ENCODE measurements at places on chromosomes 6 and 20. TPM values are rescaled to one million over a fixed set of nuclear protein-coding genes. Genes with fewer than 3 reads are reported as not detected.

Gene LRRN4
- under 0.01 TPM for total RNA-seq

Gene TUBB2B
- 63.7 TPM for total RNA-seq

Gene HTR1E
- total RNA-seq: not detected

Gene PPP1R10
- total RNA-seq: 25.7 TPM

Gene NOX3
- total RNA-seq: not detected

Gene BNIP5
- 0.04 TPM for total RNA-seq

Gene CGA
- total RNA-seq: 4.3 TPM

Gene MYLK4
- total RNA-seq: 7.6 TPM

Gene CD24
- 19.0 TPM for total RNA-seq

Gene HMGA1
- 27.8 TPM for total RNA-seq

Gene TMEM244
- 0.22 TPM for total RNA-seq

Gene FLOT1
- 84.5 TPM for total RNA-seq

Gene TP53TG5
- not detected for total RNA-seq

Gene C6orf15
- not detected for total RNA-seq

Gene KHDC1L
- total RNA-seq: 0.13 TPM

Gene NINL
- total RNA-seq: 10.5 TPM

Gene SNX5
- total RNA-seq: 78.9 TPM

Gene MTFR2
- total RNA-seq: 0.58 TPM

Gene COL9A3
- 27.1 TPM for total RNA-seq

Gene MCCD1
- total RNA-seq: not detected

Gene HLA-DOB
- total RNA-seq: 0.09 TPM

Gene C6orf141
- total RNA-seq: 1.7 TPM

Gene PLA2G7
- total RNA-seq: 1.2 TPM

Gene GJA10
- not detected for total RNA-seq

Gene ZNF341
- total RNA-seq: 1.3 TPM

Gene KCNK5
- 1.5 TPM for total RNA-seq

Gene ECT2L
- total RNA-seq: 0.09 TPM

Gene ARHGAP18
- 19.6 TPM for total RNA-seq

Gene GLP1R
- under 0.01 TPM for total RNA-seq

Gene PDYN
- not detected for total RNA-seq

Gene CCN2
- total RNA-seq: 16.0 TPM

Gene IMPG1
- 0.22 TPM for total RNA-seq

Gene CNR1
- total RNA-seq: 0.13 TPM

Gene SNAP91
- total RNA-seq: 2.3 TPM

Gene PTGIS
- total RNA-seq: 23.8 TPM

Gene RIPPLY2
- total RNA-seq: not detected

Gene RNF8
- 16.2 TPM for total RNA-seq
